ENCODE measurements at places on chromosomes 16 and 17.

- no peak for DNase-seq
These were observed 4.0 kb downstream of the CIAO2B start for GRCh38 chr16:66930189-66930588.

- peak; percentile 47 for DNase-seq
These were observed 518.5 kb upstream of the EEF2KMT start for GRCh38 chr16:5615868-5616642.

GRCh38 chr17:35846055-35846809 lies 22.5 kb downstream of the HEATR9 start:
- no peak for DNase-seq

DNA sequence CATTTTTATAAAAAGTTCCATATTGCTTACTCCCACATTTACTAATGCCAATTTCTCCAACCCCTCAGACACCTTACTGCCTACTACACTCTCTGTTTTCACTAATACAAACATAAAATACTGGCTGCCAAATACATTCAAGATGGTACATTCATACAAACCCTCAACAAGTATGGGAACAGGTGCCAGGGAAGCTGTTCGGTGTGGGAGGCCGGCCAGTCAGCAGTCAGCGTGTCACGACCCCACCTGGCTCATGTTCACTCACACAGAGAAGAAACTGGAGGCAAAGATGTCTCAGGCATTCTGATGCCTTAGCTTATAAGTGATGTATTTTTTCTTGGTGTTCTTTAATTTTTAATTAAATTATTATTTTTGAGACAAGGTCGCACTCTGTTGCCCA lies 42.4 kb upstream of the TRAP1 start:
- no peak for DNase-seq

- DNase-seq: no peak
These were observed 386.6 kb downstream of the SEC14L1 start for GRCh38 chr17:77527409-77527808.

DNA sequence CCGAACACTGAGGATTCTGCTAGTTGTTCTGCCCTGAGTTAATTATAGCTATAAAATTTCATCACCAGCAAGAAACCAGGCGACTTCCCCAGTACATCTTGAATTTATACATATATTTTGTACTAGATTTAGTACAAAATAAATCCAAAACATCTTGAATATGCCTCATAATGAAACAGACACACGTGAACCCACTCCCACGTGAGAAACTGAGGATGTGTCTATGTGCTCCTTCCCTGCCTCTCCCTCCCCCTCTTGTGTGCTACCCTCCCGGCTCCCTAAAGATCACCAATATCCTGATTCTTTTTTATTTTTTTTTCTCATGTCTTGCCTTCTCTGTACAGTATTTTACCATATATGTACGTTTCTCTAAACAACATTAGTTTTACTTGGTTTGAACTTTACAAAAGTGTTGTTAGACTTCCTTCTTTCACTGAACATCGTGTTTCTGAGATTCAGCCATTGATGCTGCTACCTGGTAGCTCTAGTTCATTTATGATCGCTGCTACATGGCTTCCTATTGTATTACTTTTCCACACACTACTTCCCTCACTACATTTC lies 1.1 kb upstream of the LCMT1 start:
- DNase-seq: no peak

- peak; percentile 69 for DNase-seq
These were observed 48.5 kb downstream of the CBFA2T3 start for GRCh38 chr16:88928405-88929090.

- DNase-seq: no peak
These were observed 36.7 kb downstream of the PLXDC1 start for GRCh38 chr17:39114723-39115122.

DNA sequence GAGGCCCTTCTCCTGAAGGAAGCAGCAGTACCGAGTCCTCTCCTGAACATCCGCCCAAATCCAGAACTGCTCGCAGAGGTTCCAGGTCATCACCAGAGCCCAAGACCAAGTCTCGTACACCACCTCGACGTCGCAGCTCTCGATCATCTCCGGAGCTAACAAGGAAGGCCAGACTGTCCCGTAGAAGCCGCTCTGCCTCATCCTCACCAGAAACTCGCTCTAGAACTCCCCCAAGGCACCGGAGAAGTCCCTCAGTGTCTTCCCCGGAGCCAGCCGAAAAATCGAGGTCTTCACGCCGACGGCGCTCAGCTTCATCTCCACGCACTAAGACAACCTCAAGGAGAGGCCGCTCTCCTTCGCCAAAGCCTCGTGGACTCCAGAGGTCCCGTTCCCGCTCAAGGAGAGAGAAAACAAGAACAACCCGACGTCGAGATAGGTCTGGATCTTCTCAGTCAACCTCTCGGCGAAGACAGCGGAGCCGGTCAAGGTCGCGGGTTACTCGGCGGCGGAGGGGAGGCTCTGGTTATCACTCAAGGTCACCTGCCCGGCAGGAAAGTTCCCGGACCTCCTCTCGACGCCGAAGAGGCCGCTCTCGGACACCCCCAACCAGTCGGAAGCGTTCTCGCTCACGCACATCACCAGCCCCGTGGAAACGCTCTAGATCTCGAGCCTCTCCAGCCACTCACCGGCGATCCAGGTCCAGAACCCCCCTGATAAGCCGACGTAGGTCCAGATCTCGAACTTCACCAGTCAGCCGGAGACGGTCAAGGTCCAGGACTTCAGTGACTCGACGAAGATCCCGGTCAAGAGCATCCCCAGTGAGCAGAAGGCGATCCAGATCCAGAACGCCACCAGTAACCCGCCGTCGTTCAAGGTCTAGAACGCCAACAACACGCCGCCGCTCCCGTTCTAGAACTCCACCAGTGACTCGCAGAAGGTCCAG lies 11.3 kb downstream of the ELOB start:
- no peak for DNase-seq

GRCh38 chr17:73910206-73910605 lies 266.0 kb upstream of the SDK2 start:
- no peak for DNase-seq

DNA sequence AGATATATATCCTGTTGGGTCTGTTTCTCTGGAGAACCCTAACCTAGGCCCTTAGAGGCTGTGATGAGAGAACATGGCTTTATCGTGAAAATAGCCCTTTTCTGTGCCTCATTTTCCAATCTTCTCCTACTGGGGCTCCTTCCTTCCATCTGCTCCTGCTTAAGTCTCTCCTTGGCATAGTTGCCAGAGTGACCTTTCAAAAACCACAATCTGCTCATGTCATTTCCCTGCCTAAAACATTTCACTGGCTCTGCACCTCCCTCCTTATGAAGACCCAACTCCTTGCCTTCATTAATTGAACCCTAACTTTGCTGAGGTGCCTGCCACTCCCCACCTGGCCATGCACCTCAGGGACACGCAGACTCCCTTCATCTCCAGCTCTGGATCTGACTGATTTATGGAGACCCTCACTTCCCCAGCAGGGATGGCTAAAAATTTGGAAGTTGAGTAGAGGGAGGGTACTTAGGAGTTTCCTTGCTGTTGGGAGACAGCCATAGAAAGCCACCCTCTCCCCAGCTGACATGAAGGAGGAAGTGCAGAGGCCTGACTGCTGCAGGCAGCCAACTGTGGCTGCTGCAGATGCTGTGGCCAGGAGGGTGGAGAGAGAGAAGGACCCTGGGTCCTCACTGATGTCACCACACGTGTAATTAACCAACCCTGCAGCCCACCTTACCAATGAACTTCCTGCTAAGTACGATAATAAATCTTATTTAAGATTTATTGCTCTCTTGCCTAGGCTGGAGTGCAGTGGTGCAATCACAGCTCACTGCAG lies 6.3 kb upstream of the GGA2 start:
- DNase-seq: no peak

DNA sequence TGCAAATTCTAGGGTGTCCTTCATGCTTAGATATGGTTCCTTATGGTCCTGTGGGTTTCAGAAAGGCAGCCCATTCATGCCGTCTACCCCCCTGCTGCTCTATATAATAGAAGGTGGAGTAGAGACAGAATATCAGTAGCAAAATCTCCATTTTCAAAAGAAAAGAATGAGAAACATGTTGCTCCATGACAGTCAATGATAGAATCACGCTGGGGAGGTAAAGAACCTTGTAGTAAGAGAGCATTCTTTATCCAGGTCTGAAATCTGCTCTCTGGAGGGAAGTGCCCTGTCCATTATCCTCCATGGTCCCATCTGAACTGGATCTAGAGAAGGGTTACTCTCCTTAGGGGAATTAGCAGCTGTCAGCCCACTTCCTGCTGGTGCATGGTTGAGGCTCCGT lies 272.8 kb downstream of the WWOX start:
- no peak for DNase-seq

DNA sequence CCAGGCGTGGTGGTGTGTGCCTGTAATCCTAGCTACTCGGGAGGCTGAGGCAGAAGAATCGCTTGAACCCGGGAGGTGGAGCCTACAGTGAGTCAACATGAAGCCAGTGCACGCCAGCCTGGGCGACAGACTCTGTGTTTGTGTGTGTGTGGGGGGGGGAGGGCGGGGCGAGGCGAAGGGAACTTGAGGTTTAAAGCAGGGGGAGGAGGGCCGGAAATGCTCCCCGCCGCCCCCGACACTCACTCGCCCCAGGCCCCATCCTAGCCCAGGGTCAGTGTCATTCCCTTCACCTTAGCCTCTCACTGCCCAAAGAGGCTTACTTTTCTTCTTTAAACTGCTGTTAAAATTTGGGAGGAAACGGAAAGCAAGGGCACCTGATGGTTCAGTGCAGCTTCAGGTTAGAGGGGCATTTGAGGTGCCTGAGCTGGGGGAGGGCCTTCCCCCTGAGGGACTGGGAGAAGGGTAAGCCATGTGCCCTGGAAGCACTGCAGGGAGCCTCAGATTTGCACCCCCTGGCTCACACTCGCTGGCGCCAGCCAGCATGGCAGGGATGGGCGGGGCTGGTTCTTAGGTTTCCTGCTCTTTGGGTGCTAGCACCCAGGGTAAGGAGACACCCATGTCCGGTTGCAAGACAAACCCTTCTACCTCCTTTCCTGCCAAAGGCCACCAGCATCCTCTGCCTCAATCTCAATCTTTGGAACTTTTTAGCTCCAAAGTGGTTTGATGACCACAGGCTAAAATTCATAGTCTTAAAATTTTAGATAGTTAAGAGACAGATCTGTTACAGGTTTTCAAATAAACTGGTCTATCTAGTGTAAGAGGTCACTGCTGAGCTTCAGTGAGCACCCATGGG lies 2.2 kb upstream of the LIMD2 start:
- no peak for DNase-seq

DNA sequence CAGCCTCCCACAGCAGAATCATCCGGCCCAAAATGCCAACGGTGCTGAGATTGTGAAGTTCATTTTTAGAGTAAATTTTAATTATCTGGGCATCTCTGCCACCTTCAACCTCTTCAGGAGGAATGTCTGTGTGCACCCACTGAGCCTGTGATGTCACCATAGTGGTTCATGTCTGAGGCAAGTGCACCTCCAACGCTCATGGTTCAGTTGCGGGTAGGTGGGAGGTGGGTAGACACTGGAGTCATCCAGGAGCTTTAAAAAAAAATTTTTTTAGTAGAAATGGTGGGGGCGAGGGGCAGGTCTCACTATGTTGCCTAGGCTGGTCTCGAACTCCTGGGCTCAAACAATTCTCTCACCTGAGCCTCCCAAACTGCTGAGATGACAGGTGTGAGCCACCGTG lies 1.9 kb downstream of the FLYWCH1 start:
- DNase-seq: no peak

DNA sequence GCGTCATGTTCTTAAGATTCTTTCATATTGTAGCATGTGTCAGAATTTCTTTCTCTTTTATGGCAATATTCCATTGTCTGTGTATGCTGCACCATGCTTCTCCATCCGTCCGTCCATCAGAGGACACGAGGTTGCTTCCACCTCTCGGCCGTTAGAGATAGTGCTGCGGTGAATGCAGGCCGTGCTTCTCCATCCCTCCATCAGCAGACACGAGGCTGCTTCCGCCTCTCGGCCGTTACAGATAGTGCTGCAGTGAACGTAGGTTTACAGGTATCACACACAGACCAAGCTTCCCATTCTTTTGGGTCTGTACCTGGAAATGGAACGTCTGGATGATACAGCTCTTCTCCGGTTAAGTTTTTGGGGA lies 113.5 kb downstream of the CMIP start:
- no peak for DNase-seq

DNA sequence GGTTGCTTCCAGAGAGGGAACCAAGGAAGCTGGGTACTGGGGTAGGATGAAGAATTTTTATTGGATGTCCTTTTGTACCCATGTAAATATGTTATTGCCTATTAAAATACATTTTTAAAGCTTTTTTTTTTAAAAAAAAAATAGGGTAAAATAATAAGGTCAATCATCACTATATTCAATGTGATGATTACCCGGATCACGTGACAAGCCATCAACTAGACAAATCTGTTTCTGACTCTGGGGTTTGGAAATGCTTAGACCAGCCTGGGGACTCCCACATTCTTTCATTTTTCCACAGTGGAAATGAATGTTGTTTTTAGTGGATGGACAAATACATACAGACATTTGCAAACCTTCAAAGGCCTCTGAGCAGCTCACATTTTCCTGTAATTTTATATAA lies 79.9 kb upstream of the KIFC3 start:
- DNase-seq: no peak

- DNase-seq: no peak
These were observed 15.2 kb upstream of the SKAP1 start for GRCh38 chr17:48445248-48445620.

DNA sequence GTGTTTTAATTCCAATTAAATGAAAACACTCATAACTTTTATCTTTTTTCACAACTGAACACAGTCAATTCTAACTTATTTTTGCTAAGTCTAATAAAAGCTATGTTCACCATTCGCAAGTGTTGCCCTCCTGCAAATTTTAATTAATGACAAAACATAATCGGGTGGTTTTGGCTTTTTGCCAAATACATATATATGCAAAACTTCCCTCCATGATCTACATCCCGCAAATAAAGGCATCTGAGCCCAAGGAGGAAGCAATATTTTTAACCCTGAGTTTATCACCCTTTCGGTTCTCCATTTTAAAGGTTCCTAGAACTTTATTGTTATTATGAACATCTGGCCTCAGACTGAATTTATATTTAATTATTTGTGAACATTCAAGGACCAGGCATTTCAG lies 507.9 kb downstream of the CDH13 start:
- no peak for DNase-seq

- DNase-seq: no peak
These were observed 29.4 kb downstream of the IRF8 start for GRCh38 chr16:85928401-85928820.

GRCh38 chr16:17591655-17592405 lies 121.1 kb upstream of the XYLT1 start:
- no peak for DNase-seq

- DNase-seq: no peak
These were observed 6.1 kb downstream of the SEC14L1 start for GRCh38 chr17:77146882-77147281.

GRCh38 chr17:81414756-81415516 lies 19.7 kb downstream of the BAHCC1 start:
- peak; percentile 58 for DNase-seq

DNA sequence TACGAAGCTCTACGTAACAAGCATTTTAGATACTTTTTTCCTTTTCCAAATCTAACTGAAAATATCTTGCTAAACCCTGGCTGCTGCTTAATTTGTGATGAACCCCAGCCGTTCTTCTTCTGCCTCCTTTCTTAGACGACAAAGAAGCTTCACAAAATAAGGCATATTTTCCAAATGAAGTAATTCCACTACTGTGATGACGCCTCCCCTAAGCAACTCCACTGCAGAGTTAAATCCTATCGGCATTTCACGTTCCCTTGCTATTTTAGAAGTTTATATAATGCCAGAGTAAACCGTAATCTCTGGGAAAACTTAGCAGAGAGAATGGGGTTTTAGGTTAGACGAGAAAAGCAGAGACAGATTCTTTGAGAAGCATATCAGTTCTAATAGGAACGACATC lies 683.1 kb upstream of the SALL1 start:
- DNase-seq: no peak

GRCh38 chr17:82376042-82376730 lies 4.6 kb downstream of the UTS2R start:
- DNase-seq: no peak

GRCh38 chr16:47449788-47450187 lies 11.1 kb downstream of the ITFG1 start:
- no peak for DNase-seq

Data from NCI-H1092 (cell line).